ENCODE measurements at places on chromosomes 13 and 19. TPM values are rescaled to one million over a fixed set of nuclear protein-coding genes. Genes with fewer than 3 reads are reported as not detected.

- no peak for DNase-seq
Measured at GRCh38 chr13:81139987-81140386, 799.1 kb upstream of the SPRY2 start.

- no peak for DNase-seq
Measured at GRCh38 chr19:20660473-20661140, 764 bp downstream of the ZNF626 start.

The ITGBL1 gene
- 0.05 TPM for total RNA-seq

GRCh38 chr19:55623561-55623960 lies 805 bp downstream of the ZNF784 start:
- no peak for DNase-seq

The GPR32 gene
- total RNA-seq, result not detected

The UNC13A gene
- 0.18 TPM for total RNA-seq

- DNase-seq, result no peak
Measured at GRCh38 chr13:90420683-90421082, 926.8 kb upstream of the MIR17HG start.

GRCh38 chr19:49362048-49362928 lies at the start of gene TEAD2:
TEAD2 (minus strand) TSS chr19:49362416; CDS start chr19:49360075, 2,341 bp downstream.
- no peak for DNase-seq

DNA sequence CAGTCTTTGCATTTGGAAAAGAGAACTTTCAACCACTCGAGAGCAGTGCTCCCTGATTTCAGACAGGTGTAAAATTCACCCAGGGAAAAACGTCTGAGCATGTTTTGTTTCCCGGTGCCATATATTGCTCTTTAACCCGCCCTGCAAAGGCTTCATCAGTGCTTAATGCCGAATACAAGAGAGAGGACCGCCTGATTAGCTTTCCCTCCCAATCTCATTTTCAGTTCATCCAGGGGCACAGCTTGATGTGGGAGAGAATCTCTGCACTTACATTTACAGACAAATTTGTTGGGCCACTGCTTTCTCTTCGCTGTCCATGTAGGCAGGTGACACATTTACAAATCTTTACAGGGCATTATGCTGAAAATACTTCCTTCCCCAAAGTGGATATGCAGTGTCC lies 499.1 kb downstream of the LIG4 start:
- no peak for DNase-seq

GRCh38 chr13:98541701-98542203 lies 35.2 kb downstream of the STK24 start:
- no peak for DNase-seq

- peak; percentile 72 for DNase-seq
Measured at GRCh38 chr13:99425485-99426341, 75.6 kb upstream of the TM9SF2 start.

DNA sequence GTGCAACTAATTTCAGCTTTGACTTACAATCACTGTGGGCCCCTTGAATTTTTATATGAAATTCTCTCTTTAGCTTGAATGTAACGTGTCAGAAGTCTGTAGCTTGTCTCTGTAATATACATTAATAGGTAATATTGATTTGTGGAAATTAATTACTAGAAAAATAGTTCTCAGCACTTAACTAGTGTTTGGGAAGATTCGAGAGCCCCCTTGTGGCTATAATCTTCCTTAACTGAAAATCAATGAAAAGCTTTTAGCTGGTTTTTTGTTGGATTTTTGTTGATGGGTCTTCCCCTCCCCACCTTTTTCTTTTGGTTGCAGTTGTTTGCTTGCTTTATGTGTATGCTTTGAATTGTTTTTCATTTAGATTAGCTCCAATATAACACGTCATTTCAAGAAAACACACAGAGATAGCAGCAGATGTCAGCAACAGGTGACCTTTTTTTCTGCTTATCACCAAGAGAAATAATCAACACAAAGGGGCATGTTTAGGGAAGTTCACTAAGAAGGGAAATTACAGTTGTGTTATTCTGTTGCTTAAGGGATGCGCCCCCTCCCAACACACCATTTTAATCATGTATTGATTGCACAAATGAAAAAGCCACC lies 176.8 kb downstream of the OXGR1 start:
- DNase-seq, result no peak

The GNA15 gene
- 23.7 TPM for total RNA-seq

The SIGLECL1 gene
- not detected for total RNA-seq

GRCh38 chr13:61648547-61648946 lies 232.9 kb upstream of the PCDH20 start:
- no peak for DNase-seq

- DNase-seq, result no peak
Measured at GRCh38 chr13:90956031-90956430, 391.5 kb upstream of the MIR17HG start.

GRCh38 chr19:55712804-55713631 lies 25.2 kb downstream of the NLRP9 start:
- DNase-seq, result no peak

The ATP8A2 gene
- 0.28 TPM for total RNA-seq

The CEACAM16 gene
- total RNA-seq, result not detected

- DNase-seq, result no peak
Measured at GRCh38 chr13:51576754-51577153, 7.5 kb upstream of the WDFY2 start.

DNA sequence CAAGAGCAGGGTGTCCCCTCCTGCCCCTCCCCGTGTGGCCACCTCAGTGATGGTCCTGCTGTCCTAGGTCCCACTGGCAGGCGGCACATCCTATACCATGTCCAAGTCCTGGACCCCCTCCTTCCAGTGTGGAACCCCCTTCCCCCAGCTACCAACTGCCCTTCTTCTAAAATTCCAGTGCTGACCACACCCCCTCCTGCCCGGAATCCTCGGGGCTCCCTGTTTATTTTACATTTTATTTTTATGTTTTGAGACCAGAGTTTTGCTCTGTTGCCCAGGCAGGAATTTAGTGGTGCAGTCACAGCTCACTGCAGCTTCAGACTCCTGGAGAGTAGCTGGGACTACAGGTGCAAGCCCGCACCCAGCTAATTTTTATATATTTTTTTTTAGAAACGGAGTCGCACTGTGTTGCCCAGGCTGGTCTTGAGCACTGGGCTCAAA lies 945 bp upstream of the CPAMD8 start:
- no peak for DNase-seq

The ZNF470 gene
- 4.0 TPM for total RNA-seq

- DNase-seq, result peak; percentile 81
Measured at GRCh38 chr19:49590971-49591730, at the start of gene PRR12. PRR12 (plus strand) TSS chr19:49591182; CDS start chr19:49591655, 473 bp downstream.

The PRR12 gene
- total RNA-seq, result 46.5 TPM

GRCh38 chr19:40604647-40605215 lies 3.6 kb downstream of the LTBP4 start:
- DNase-seq, result peak; percentile 60

GRCh38 chr19:21910318-21910717 lies 74.3 kb upstream of the ZNF43 start:
- no peak for DNase-seq

DNA sequence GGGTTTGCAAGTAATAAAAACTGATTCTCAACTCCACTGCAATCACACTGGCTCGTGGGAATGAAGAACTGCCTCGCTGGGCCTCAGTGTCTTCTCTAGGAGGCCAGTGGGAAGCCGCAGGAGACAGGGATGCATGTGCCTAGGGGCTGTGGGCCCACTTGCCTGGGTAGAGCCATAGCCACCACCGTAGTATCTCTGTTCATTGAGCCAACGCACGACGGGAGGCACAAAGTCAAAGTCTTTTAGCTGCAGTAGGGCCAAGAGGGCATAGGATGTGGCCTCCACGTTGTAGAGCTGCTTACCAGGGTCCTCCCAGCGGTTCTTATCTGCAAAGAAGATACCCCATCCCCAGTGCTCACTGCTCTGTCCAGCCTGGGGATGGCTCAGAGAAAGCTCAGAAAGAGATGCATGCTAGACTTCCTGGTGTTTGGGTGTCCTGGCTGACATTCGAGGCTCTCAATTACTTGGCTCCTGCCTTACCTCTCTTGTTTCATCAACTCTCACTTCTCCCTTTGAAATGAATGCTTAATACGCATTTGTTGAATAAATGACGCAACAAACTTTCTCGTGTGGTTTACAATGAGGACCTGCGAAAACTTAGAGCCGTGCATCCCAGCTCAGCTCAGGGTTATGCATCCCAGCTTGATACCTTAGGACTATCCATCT lies 16.1 kb upstream of the TNFSF14 start:
- no peak for DNase-seq

The SPC24 gene
- 62.8 TPM for total RNA-seq

- no peak for DNase-seq
Measured at GRCh38 chr13:87393358-87393757, 277.8 kb upstream of the SLITRK5 start.

DNA sequence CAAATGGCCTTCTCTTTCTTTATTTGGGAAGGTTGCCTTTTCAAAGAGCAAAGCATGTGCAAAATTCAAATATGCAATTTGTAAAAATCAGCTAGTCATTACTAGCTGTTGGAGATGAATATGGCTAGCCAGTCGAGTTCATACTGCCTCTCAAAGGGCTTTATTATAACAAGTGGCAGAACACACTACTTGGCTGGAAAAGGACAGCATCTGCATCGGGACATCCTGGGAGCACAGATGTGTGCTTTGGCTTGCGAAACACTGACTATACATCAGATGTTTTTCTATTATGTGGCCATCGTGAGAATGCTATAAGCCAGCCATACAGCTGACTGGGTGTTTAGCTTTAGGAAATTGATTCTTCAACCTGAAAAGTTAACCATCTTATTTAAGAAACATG lies 424.2 kb downstream of the KCTD12 start:
- no peak for DNase-seq

- no peak for DNase-seq
Measured at GRCh38 chr19:19552798-19553197, 14.7 kb downstream of the CILP2 start.

The PTGIR gene
- 27.5 TPM for total RNA-seq

GRCh38 chr19:7366701-7367420 lies 18.1 kb downstream of the ARHGEF18 start:
- DNase-seq, result peak; percentile 50

DNA sequence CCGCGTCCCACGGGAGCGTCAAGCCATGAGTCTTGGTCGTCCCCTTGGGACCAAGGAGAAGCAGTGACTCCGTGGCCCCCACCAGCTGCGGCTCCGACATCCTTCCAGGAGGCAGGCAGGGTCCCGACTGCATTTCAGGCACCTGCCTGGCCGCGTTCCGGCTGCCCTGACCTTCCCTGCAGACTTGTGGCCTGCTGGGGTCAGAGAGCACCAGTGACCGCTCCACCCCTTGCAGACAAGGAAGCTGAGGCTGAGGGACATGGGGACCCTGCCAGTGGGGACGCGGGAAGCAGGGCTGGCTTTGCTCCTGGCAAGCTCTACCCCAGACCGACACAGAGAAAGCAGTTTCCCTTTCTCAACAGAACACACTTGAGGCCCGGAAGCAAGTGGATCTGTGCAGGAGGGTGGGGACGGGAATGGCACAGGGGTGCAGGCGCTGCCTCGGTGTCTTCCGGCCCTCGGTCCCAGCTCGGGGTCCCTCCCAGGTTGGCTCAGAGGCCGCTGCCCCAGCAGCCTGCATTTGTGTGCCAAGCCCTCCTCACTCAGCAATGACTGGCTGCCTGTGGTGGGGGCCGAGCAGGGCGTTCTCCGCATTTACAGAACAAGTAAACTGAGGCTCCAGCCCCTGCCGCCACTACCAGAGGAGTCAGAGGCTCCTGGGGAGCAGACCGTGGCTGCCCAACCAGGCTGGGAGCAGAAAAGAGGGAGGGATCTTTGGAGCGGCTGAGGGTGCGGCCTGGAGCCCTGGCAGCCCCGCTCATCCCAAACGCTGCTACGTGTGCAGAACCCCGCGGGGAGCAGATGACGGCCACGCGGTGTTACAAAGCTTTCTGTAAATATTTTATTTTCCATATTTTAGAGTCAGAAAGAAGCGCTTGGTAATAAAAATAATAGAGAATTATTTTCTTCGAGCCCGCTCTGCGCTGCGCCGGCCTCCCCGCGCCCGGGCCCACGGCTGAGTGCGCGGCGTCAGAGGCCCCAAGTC lies 43.9 kb downstream of the GAS6 start:
- no peak for DNase-seq

The ZNF302 gene
- 11.1 TPM for total RNA-seq

The ZNF625 gene
- 4.3 TPM for total RNA-seq

DNA sequence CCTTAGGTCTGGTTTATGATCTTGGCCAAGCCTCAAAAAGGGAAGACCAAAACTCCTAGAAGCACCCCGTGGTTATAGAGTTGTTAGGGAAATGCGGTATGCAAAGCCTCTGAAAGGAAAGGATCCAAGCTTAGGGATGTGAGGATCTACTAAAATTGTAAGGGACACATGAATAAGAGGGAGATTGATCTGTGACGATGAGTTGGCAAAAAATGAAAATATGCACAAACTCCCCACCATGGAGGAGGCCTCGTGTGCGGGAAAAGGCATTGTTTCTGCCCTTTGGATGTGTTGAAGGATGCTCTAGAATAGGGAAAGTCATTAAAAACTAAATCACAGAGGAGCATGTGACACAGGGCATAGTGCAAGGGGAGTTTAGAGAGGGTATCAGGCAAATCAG lies 88.7 kb upstream of the UBL3 start:
- no peak for DNase-seq

DNA sequence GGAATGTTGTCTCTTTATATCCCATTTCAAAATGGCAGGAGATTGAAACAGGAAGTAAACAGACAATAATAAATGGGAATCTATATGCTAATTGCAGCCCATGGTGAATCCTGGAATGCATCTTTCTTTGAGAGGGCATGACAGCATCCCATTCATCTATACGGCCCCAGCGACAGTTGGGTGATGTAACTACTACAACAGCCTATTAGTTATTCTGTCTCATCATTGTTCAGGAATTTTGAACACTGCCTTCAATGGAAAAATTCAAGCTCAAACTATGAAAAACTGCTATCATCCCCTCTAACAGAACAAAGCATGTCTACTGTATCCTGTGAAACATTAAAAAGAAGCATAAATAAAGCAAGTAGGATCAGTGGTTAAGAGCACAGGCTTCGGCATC lies 262.1 kb downstream of the DCT start:
- DNase-seq, result no peak

All from activated CD8-positive, alpha-beta memory T cell treated with anti-CD3 and anti-CD28 coated beads, Interleukin-2, amount 10 ng/mL, durations not matched to agents 7 days and 5 days (primary cell).